Neural progenitor cell (in vitro differentiated cells): ENCODE measurements at places on chromosomes 12 and 14. TPM values are rescaled to one million over a fixed set of nuclear protein-coding genes. Genes with fewer than 3 reads are reported as not detected.

DNA sequence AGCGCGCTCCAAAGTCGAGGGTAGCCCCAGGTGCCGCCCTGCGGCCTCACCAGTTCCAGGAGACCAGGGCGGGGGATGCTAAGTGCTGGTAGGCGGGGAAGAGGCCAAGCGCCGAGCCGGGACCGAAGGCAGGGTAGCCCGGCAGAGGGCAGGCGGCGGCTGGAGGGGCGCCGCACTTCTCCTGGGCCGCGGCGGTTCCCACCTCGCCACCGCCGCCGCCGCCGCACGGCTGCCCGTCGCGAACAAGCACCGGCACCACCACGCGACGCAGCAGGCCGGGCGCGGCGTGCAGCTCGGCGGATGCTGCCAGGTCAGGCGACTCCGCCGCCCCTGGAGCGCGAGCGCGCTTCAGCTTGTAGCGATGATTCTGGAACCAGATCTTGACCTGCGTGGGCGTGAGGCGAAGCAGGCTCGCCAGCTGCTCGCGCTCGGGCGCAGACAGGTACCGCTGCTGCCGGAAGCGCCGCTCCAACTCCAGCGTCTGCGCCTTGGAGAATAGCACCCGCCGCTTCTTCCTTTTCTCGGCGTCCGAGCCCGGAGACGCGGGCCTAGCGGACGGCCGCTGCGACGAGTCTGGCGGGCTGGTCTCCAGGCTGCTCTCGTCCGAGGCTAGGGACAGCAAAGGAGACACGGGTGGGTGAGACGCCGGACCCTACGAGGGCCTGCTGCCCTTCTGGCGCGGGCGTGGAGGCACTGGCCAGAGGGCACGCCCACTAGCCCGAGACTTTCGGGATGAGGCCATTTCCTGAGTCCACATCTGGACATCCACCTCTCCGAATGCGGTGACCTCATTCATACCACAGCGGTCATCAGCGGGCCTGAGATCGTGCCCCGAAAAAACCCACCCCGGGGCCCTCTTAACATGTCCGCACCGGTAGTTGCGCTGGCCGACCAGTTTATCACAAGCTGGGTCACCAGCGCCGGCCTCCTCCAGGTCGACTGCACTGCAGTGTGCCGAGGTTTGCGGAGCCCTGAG lies 1.3 kb downstream of the NKX2-8 start:
- H3K27me3 ChIP-seq, result peaks cover 100% of the 10 kb centered on the region
- peaks cover 36% of the 10 kb centered on the region for H3K4me1 ChIP-seq
- peak; percentile 83 for DNase-seq
- H3K27ac ChIP-seq, result no peak overlapping the region

GRCh38 chr12:78323226-78323625 lies 492.5 kb downstream of the NAV3 start:
- no peak for DNase-seq
- no peaks in the 10 kb centered on the region for H3K27me3 ChIP-seq
- no peaks in the 10 kb centered on the region for H3K4me1 ChIP-seq
- no peaks in the 10 kb centered on the region for H3K36me3 ChIP-seq
- no peak overlapping the region for H3K27ac ChIP-seq
- H3K4me3 ChIP-seq, result no peak overlapping the region

- H3K4me1 ChIP-seq, result peaks cover 12% of the 10 kb centered on the region
- H3K27me3 ChIP-seq, result no peaks in the 10 kb centered on the region
- peak; percentile 79 for DNase-seq
Measured at GRCh38 chr14:92039063-92039718, 668 bp downstream of the TRIP11 start.

GRCh38 chr12:115313929-115314328 lies 630.0 kb upstream of the TBX3 start:
- no peaks in the 10 kb centered on the region for H3K27me3 ChIP-seq
- H3K36me3 ChIP-seq, result no peaks in the 10 kb centered on the region
- H3K4me3 ChIP-seq, result no peak overlapping the region
- no peaks in the 10 kb centered on the region for H3K4me1 ChIP-seq
- H3K27ac ChIP-seq, result no peak overlapping the region

- peaks cover 14% of the 10 kb centered on the region for H3K4me1 ChIP-seq
- peak; percentile 20 for DNase-seq
- H3K27ac ChIP-seq, result no peak overlapping the region
Measured at GRCh38 chr12:88529531-88530488, 50.5 kb downstream of the KITLG start.

DNA sequence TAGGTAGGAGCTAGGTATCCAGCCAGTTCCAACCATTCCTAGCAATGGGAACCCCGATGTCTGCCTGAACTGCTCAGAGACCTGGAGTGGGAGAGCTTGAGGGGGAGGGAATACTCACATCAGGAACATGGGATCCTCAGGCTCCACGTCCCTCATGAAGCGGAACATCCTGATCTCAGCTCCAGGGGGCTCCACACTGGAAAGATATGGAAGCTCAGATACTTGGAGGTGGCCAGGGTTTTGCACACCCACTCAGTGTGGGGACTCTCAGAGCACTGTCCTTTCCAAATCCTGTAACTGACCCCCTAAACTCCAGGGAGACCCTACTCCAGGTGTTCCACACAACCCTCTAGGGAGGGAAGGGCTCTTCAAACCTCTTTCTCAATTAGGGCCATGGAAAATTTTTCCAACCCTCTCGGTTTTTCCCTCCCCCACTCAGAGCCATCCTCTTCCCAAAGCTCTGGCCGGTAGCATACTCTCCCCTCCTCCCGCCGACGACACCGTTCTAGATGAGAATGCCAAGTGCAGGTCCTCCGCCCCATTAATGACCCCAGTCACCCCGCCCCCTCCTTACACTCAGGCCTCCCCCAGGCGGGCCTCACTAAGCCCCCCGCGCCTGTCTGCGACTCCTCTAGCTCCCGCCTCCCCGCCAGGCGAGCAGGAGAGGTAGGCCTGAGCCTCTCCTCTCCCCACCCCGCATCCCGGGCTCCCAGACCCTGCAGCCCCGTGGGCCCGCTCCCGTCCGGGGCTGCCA lies 597 bp downstream of the MLF2 start:
- peaks cover 20% of the 10 kb centered on the region for H3K4me1 ChIP-seq
- H3K4me3 ChIP-seq, result peak overlapping the region; percentile 89
- H3K36me3 ChIP-seq, result peaks cover 4% of the 10 kb centered on the region

DNA sequence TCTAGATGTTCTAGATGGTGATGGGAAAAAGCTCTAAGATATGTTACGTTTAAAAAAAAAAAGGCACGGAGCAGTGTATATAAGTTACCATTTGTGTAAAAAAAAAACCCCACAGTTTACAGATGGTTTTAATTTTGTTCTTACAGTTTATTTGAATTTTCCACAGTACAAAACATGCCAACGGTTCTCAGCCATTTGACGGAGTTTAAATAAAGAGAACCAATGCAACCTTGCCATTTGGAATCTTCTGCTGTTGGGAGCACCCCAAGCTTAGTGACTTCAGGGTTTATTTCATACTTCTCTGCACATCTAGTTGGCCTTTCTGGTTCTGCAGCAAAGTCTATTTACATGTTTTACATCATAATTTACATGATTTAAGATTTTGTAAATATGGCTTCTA lies 7.7 kb upstream of the HPD start:
- H3K27me3 ChIP-seq, result no peaks in the 10 kb centered on the region
- H3K4me3 ChIP-seq, result no peak overlapping the region
- DNase-seq, result no peak

GRCh38 chr14:23115039-23115731 lies 3.9 kb downstream of the CEBPE start:
- no peak overlapping the region for H3K4me3 ChIP-seq
- peaks cover 12% of the 10 kb centered on the region for H3K27me3 ChIP-seq
- H3K36me3 ChIP-seq, result no peaks in the 10 kb centered on the region
- H3K27ac ChIP-seq, result no peak overlapping the region
- peaks cover 24% of the 10 kb centered on the region for H3K4me1 ChIP-seq

DNA sequence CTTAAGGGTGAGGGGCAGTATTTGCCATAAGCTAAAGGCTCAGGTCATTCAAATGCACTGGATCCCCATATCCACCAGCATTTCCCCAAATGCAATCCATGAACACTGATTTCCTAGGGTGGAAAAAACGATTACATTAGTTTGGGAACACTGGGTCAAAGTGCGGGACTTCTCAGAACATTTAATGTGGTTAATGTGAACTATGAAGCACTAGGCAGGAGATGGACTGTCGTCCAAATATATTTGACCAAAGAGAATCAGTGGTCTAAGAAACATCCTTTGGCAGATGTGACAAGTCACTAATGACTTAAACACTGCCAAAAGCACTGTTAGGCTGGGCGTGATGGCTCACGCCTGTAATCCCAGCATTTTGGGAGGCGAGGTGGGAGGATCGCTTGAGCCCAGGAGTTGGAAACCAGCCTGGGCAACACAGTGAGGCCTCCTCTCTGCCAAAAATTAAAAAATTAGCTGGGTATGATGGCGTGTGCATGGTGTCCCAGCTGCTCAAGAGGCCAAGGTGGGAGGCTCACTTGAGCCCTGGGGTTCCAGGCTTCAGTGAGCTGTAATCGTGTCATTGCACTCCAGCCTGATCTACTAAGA lies 205.4 kb downstream of the CALM1 start:
- no peak overlapping the region for H3K27ac ChIP-seq
- no peaks in the 10 kb centered on the region for H3K27me3 ChIP-seq
- no peaks in the 10 kb centered on the region for H3K36me3 ChIP-seq
- H3K4me3 ChIP-seq, result no peak overlapping the region
- no peak for DNase-seq
- peaks cover 44% of the 10 kb centered on the region for H3K4me1 ChIP-seq

DNA sequence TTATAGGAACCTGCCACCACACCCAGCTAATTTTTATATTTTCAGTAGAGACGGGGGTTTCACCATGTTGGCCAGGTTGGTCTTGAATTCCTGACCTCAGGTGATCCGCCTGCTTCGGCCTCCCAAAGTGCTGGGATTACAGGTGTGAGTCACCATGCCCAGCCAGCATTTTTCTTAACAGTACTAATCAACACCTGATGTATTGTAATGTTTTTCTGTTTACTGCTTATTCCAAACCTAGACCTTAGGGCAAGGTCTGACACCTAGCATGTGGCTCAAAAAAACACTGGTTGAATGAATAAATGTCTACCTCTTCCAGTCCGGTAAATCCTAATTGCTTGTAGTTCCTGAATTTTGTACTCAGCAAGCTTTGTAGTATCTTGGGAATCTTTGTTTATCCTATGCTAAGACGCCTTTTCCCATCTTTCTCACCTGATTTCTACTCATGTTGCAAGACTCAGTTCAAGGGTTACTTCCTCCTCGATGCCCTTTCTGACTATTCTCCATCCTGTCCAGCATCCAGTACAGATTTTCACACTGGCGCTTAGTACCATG lies 2.8 kb downstream of the PAN2 start:
- no peaks in the 10 kb centered on the region for H3K27me3 ChIP-seq
- no peak for DNase-seq
- H3K4me1 ChIP-seq, result peaks cover 7% of the 10 kb centered on the region
- H3K4me3 ChIP-seq, result no peak overlapping the region
- no peak overlapping the region for H3K27ac ChIP-seq

GRCh38 chr14:63191211-63191610 lies 13.0 kb upstream of the RHOJ start:
- no peaks in the 10 kb centered on the region for H3K36me3 ChIP-seq
- H3K4me3 ChIP-seq, result no peak overlapping the region
- no peak overlapping the region for H3K27ac ChIP-seq
- H3K27me3 ChIP-seq, result no peaks in the 10 kb centered on the region
- no peaks in the 10 kb centered on the region for H3K4me1 ChIP-seq

GPR135 gene
- total RNA-seq, result 2.3 and 3.1 TPM in 2 replicates

AP5M1 gene
- 58.4 and 79.1 TPM in 2 replicates for total RNA-seq
